ENCODE measurements at places on chromosomes 5 and 9.

DNA sequence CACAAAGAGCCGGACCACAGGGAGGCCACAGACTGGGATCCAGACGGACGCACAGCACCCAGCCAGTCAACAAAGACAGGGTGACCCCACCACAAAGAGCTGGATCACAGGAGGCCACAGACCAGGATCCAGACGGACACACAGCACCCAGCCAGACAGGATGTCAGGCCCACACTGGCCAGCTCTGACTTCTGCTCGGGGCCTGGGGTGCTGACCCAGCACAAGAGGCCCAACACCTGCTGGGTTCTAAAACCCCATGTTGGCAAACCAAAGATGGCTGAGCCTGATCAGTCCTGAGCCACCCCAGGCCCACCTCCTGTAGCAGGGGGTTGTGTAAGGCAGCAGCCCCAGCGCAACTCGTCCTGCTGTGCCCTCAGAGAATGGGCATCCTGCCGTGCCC lies 5.2 kb upstream of the DPH7 start:
- DNase-seq: no peak

DNA sequence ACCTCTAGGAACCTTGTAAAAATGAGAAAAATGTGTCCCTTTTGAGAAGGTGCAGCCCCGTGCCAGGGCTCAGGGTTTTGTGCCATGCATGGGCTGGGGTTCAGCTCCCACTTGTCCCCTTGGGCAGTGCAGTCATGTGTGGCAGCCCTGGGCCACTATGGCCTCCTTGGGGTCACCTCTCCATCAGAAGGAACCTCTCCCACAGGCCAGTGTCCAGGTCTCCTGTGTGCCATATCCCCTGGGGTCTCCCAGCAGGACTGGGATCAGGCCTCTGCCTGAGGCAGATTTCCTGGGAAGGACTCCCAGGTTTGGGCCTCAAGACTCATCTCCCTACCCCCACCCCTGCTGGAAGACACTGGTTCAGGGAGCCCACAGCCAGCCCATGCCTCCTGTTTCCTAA lies 189.1 kb downstream of the PAX5 start:
- DNase-seq: no peak

DNA sequence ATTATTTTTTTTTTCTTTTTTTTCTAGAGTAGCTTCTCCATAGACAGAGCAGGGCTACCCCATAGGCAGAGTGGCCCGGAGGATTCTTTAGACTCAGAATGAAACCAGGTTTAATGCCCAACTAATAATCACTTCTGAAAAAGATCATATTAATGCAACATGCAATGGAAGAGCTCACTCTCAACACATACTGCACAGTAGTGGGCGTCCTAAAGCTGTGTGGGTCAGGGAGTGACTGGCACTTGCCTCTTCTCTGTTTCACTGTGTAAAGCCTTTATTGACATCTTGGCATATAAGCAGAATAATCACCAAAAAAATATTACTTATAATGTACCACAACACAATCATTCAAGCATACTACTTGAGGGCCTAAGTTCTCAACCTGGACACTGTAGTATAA lies 11.1 kb downstream of the PWWP2A start:
- no peak for DNase-seq

DNA sequence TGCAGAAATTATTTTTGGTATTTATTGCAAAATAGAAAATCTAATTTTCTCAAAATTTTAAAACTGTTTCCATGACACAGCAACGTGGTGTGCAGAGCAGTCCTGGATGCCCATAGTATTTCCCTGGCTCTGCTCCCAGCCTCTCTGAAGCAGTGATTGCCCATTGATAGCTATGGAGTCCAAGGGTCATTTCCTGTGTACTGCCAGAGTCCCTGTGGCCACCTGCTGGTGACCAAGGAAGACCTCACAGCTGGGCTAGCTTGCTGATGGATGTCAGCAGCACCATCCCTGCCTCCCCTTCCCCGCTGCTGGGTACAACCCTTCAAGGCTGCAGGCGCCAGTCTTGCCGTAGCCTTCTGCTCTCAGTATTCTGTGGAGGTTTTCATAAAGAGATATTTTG lies 184.1 kb downstream of the DIRAS2 start:
- no peak for DNase-seq

GRCh38 chr5:1466631-1467265 lies 21.5 kb upstream of the SLC6A3 start:
- DNase-seq: no peak

DNA sequence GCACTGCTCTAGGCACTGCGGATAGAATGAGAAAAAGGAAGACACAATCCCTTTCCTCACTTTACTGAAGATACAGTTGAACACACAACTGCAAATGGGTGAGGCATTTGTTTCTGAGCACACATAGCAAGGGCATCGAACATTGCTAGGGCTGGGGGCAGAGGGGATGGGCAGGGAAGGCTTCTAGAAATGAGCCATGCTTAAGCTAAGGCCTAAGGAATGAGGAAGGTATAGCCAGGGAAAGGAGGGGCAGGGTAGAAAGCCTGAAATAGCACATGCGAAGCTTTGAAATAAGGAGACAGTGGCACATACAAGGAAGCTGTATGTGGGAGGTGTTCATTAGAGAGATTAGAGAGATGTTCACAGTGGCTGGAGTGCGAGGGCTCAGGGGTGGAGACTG lies 92.7 kb downstream of the KIF4B start:
- no peak for DNase-seq

- no peak for DNase-seq
These were observed 36.4 kb upstream of the CPEB4 start for GRCh38 chr5:173851595-173852243.

- no peak for DNase-seq
These were observed 125.3 kb upstream of the DAPK1 start for GRCh38 chr9:87372356-87372851.

GRCh38 chr5:141855265-141856036 lies 22.8 kb downstream of the PCDH1 start:
- DNase-seq: no peak

DNA sequence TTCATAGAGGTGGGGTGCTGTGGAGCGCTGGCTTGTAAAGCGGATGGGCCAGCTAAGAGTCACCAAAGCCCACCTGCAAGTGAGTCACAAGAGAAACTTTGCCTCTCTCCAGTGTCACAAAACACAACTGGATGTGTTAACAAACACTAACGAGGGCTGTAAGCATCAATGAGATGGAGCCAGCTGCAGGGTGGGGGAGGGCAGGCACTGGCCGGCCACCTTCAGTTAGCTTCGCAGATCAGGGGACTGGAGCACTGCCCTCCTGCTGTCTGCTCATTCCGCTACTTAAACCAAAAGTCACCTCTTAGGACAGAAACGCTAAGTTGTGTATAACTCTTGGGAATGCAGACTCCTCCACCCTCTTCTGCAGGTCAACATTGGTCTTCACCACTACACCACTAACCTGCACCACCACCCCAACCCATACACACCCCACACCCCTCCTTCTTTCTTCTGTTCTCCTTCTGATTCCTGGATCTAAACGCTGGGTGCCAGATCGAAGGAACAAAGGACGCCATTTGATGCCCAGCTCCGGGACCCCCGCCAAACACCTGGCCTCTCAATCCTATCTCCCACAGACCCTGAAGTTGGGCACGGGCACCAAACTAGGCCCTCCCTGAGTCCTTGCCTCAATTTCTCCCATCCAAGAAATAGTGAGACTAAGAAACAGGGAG lies 2.1 kb downstream of the ARSI start:
- DNase-seq: no peak

GRCh38 chr9:94672811-94673487 lies 33.6 kb upstream of the FBP1 start:
- DNase-seq: peak; percentile 71

- DNase-seq: peak; percentile 82
These were observed 16.4 kb upstream of the ZBTB34 start for GRCh38 chr9:126844085-126844484.

GRCh38 chr5:54009828-54010227 lies 300.5 kb downstream of the ARL15 start:
- no peak for DNase-seq

- DNase-seq: no peak
These were observed 96.3 kb upstream of the MEF2C start for GRCh38 chr5:88979244-88979643.

GRCh38 chr5:16970826-16971225 lies 34.7 kb upstream of the MYO10 start:
- no peak for DNase-seq

DNA sequence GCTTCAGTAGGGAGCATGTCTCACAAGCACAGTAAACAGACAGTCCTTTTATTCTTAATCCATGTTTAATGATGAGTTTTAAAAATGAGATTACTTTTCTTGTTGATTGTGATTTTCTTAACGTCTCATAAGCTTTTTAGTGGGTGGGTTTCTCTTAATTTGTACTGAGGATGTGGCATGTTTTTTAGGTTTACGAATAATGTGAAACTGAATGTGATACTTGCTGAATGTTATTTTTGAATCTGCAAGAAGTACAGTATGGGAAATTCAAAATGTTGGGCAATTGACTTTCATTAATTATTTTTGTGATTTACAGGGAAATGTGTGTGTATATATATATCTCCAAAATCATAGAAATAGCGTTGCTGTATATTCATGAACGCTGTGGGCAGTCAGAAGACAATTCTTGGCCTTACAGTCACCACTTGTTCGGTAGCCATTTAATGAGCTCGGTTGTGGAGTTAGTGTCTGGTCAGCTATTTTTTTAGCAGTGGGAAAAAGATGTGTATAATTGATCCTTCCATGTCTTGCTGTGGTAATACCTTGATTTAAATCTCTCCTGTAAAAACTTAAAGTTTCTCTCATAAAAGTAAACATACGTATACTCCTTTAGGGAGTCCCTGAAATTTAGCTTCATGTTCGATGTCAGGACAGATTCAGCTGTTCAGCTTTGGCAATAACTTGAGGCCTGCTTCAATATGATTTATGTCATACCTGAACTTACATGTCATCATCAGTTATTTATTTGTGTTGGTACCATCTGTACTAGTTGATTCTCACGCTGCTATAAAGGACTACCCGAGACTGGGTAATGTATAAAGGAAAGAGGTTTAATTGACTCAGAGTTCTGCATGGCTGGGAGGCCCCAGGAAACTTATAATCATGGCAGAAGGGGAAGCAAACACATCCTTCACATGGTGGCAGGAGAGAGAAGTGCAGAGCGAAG lies 15.0 kb downstream of the ICE1 start:
- no peak for DNase-seq

GRCh38 chr5:143161885-143162540 lies 241.5 kb downstream of the NR3C1 start:
- DNase-seq: no peak

DNA sequence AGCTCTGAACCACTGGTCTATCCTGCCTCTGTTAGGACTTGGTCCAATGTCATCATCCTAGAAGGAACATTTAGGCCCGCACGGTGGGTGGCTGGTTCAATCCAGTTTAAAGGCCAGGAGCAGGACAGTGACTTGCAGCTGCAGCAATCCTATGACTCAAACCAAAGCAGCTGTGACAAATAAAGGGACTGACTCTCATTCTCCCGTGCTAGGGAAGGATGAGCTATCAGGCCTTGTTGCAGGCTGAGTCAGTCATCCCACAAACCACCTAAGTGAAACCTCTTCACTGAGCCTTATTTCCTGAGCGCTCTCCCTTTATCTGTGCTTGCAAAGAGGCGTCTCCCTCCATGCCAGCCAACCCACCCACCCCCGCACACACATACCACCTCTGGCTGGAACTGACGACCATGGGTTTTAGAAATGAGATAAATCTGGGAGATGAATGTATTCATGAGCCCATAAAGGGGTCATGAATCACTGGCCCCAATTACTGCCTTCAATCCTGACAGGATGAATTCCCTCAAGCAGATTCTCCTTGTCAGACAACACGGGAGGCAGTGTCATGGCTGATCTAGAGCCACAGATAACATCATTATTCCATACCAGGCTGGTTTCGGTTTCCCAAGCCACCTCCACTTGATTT lies 93.4 kb downstream of the KCNIP1 start:
- peak; percentile 62 for DNase-seq

DNA sequence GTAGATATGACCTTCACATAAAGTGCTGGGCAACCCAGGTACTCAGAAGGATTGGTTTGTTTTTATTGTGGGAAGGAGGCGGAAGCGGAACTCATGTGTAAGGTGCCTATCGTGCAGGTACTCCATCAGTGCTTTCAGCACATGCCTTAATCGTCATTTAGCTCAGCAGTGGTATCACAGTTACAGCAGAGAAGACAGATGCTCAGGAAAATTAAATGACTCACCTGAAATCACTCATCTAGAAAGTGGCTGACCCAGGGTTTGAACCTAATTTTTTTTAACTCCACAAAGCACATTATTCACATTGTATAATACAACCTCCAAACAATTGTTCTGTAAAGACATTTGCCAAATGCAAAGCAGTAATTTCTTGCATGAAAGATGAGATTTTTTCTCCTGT lies 2.2 kb downstream of the C5orf46 start:
- DNase-seq: no peak

DNA sequence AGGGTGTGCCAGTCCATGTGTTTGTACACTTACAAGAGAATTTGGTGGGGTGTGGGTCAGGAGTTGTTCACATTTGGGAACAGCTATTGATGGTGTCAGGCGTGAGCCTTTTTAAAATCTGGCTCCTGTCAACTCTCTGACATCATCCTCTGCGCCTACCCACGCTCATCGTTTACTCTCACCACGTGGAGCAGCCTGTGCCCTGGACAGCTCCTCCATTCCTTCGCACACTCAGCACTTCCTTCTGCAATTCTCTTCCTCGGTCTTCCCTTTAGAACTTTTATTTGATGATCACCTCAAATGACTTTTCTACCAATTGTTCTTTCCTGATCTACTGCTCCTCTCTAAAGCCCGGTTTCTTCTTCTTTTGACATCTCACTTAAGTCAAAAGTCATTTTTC lies 42.1 kb upstream of the GNAQ start:
- no peak for DNase-seq

GRCh38 chr9:16029046-16029615 lies 476.3 kb downstream of the CCDC171 start:
- no peak for DNase-seq

DNA sequence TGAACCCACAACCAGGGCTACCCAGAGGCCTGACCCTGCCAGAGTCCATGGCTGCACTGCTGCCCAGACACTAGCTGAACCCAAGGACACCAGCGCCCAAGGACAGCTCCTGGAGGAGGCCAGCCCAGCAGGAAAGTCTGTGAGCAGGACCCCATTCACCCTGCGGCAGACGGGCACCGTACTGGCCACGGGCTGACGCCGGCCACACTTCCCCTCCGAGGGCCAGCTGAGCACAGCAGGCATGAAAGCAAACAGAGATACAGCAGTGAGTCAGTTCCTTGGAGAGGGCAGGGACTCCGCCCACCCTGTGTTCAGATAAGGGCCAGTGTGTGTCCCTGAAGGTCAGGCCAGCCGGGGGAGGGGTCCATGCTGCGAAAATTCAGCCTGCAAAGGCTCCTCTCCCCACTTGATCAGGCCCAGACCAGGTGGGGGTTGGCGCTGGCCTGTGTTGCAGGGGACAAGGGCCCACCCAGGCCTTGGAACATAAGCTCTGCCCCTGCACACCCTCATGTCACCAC lies 3.2 kb downstream of the RNF208 start:
- no peak for DNase-seq

GRCh38 chr9:97638666-97639065 lies 5.0 kb downstream of the NCBP1 start:
- no peak for DNase-seq

GRCh38 chr9:2199999-2200796 lies 185.1 kb downstream of the SMARCA2 start:
- DNase-seq: no peak

All from RWPE1 (cell line).